ENCODE measurements at places on chromosomes 3 and 15.

DNA sequence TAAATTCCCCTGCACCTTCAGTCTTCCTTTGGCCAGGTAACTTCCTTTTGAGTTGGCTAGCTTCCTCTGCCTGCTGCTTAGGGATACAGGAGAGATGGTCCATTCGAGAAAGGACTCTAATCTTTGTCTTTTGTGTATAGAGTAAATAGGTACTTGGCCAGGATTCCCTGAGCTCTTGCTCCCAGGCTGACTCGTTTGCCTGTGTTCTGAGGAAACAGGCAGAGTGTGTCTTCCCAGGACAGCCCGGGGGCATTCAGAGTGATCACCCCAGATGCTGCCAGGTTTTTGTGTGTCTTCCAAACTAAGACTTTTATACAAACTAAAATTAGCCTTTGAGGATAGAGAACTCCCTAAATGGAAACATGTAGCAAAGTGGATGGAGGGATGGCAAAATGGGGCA lies 39.5 kb downstream of the TMEM108 start:
- DNase-seq = no peak

DNA sequence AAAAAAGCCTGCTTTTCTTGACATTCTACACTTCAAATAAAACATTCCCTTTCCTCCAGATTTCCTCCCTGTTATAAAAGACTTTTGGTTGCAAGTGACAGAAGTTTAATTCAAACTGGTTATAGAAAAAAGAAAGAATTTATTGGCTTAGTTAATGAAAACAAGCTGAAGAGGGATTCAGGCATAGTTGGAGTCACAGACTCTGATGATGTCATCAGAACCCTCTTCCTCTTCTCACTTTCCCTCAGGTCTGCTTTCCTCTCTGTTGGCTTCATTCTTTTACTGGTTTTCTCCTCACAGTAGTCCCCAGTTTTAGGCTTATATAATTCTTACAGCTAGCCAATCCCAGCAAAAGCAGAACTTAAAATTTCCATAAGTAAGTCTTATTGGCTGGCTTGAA lies 32.0 kb upstream of the MBNL1 start:
- DNase-seq = no peak

- DNase-seq = no peak
These were observed 18.8 kb upstream of the CHD2 start for GRCh38 chr15:92881211-92881754.

DNA sequence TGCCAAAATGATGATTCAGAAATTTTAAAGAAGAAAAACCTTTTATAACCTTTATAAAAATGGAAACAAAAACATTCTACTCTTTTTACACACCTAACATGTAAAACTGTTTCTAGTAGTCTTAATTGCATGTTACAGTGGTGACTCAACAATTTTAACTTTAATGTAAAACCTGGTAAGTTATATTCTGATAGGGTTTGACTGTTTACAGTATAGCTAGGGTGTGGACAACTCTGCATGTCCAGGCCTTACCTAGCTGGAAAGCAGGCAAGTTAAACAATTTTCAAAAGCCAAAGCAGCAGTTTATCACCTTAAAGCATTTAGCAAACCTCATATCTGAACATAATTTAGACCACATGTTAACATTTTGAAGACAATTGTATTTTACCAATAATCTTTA lies 328.5 kb downstream of the NEK10 start:
- DNase-seq = no peak

DNA sequence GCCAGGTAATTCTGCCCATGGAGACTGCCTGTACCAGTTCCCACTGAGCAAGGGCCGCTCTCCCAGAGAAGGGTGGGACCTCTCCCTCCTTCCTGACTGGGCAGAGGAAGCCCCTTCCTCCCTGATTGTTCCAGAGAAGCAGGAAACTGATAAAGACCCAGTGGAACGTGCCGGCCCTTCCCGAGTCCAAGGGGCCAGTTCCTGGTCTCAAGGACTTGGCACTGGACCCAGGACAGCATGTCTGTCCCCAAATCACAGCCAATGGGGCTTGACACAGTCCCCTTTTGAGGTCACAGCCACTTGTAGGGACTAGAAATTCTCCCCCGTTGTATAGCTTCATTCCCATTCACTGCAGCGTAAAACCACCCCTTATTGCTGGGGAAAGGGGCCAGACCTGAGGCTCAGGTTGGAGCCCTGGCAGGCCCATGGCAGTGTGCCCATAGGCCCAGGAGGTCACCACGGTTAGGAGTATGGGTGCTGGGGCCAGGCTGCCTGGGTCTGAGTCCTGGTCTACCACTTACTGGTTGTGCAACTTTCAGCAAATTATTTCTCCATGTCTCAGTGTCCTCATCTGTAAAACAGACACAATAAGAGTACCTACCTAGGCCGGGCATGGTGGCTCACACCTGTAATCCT lies 18.1 kb downstream of the CSRNP1 start:
- DNase-seq = peak; percentile 74

DNA sequence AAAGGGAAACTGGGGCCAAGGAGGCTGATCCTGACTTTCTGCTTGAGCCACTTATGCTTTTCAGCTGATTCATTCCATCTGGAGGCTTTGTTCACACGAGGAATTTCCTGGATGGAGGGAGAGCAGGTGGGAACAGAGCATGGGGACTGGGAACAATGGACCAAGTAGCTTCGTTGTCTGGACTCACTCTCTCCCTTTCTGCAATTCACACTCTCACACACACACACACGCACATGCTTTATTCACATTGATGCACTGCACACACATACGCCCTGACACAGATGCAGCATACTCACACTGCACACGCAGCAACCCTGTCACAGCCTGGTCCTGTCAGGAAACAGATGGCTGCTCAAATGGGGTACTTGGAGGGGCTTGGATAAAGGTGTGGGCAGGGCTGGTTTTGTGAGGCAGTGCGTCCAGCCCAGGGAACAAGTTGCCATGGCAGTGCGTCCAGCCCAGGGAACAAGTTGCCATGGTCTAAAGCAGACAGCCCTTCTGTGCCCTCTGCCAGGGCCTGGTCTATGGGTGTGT lies 19.8 kb upstream of the CHCHD6 start:
- no peak for DNase-seq

GRCh38 chr3:129540776-129541516 lies 2.0 kb upstream of the H1-8 start:
- no peak for DNase-seq

- no peak for DNase-seq
These were observed 145.4 kb downstream of the KLHL25 start for GRCh38 chr15:85649372-85649771.

GRCh38 chr15:65857718-65858402 lies 11.4 kb upstream of the RAB11A start:
- DNase-seq = no peak

DNA sequence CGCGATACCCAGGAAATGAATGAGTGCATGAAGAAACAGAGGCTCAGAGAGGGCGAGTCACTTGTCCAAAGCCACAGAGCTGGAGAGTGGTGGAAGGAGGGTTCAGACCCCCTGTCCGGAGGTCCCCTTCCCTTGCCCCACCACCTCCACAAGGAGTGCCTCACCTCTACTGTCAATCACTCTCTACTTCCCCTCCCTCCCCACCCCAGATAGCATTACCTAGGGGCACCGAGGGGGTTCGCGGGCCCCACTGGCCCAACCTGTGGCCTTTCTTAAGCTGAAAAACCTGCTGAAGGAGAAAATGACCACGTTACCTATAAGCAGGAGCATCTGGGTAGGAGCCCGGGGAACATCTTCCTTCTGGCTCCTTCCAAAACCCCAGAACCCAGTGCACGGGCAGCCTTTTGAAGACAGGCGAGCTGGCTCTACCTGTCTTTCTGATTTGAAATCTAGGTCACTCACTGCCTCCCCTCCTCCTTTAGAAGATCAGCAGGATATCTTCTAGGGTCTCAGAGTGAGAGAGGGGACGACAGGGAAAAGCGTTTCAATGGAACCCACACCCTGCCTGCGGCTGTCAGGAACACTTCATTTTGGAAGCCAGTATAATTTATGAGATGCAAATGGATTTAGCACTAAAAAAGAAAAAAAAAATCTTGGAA lies 89.9 kb upstream of the MEF2A start:
- DNase-seq = no peak

DNA sequence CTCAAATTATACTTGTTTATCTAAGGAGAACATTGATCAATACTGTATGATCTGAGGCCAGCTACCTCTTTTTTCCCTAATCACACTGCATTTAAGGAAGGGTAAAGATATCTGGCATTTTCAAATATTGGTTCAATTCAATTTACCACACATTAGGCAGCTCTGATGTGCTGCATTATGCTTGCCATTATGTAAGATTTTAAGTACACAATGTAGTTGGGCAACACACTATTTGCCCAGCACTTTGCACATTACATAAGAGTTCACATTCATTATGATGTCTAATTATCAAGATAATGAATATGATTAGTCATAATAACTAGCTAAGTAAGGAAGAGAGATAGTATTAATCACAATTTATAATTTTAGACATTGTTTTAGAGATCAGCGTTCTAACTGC lies 196.3 kb downstream of the BCHE start:
- DNase-seq = no peak

DNA sequence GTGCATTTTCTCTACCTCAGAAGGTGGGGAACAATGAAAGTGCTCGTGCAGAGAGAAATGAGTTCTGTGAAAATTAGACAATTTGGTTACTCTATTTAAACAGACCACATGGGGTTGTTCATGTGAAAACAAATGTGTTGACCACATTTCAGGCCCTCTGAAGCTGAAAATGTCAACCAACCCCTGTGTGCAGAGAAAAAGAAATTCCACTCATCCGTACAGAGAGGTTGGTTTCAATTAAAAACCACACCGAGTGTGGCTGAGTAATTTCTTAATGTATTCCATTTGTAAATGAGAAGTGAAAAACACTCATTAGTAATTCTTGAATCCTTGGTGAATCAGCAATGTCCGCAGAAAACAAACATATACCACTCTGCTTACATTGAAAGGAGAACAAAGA lies 46.9 kb upstream of the SLC7A14 start:
- no peak for DNase-seq

DNA sequence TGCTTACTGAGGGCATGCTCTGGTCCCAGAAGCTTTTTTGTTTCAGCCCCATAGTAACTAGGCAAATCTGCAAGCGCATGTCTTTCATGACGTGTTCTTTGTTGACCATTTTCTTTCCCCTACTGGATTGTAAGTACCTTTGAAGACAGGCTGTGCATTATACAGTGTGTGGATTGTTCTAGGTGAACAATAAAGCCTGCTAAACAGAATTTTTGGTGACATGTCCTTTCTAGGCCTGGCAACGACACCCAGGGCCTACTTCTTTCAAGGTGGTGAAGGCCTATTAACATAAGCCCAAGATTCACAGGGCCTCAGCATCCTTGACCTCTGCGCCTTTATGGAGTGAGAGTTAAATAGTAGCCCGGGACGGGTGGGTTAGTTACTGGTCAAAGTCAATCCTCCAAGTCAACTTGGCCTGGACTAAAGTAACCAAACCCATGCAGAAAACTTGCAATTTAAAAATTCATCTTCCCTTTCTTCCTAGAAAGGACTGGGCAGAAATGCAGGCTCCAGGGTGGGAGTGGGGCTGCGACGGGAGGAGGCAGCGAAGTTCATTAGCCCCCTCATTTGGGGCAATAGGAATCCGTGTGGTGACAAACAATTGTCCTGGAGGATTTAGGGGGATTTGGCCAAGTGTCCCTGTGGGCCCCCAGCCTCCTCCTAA lies 37.6 kb upstream of the TRIM71 start:
- no peak for DNase-seq

GRCh38 chr3:127915937-127916493 lies 983 bp downstream of the KBTBD12 start:
- DNase-seq = no peak

GRCh38 chr3:72176537-72177041 lies 391.6 kb upstream of the PROK2 start:
- no peak for DNase-seq

DNA sequence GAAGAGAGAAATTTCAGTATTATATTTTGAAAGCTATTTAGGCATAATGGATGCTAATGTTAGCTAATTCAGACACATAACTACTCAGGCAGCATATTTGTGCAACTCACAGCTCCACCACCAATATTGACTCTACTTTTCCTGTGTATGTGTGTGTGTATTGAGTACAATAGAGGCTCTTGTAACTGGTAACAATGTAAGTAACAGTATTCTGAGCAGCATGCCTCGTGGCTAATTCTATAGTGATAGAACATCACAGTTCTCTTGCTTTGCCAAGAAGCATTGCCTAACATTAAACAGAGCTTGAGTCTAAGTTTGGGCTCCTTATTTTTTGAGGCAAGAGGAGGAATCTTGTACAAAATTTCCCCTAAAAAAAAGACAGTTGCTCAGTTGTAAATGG lies 98.6 kb upstream of the ARHGEF26 start:
- no peak for DNase-seq

GRCh38 chr3:131174752-131175151 lies 148.1 kb downstream of the NEK11 start:
- DNase-seq = no peak
